Upper lobe of left lung (tissue), 6 donors: ENCODE measurements at places on chromosomes 7 and 10. TPM values are rescaled to one million over a fixed set of nuclear protein-coding genes. Genes with fewer than 3 reads are reported as not detected.

DNA sequence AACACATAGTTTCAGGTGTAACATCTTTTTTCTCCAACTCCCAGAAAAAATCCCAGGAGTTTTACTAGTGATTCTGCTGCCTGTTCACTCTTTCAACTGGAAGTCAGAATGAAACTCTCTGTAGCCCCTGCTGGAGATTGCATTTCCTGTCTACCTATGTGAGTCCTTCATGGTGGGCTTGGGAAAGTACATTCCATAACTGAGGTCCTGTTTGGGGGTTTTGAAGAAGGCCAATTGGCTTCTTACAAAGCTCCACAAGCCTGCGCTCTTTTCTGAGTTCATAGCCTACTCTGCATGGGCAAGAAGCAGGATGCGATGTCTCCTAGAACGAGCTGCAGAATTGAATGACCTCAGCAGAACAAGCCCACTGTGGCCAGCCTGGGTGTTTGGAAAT lies 86.7 kb downstream of the LYZL2 start:
- H3K4me3 ChIP-seq = no peak overlapping the region
- no peaks in the 10 kb centered on the region for H3K36me3 ChIP-seq
- no peaks in the 10 kb centered on the region for H3K27me3 ChIP-seq
- no peak for DNase-seq
- peak overlapping the region; percentile 73 for H3K27ac ChIP-seq

Gene SH2B2
- 6.3 TPM for total RNA-seq

- no peaks in the 10 kb centered on the region for H3K4me1 ChIP-seq
- DNase-seq = no peak
- H3K27ac ChIP-seq = no peak overlapping the region
- H3K4me3 ChIP-seq = no peak overlapping the region
- H3K27me3 ChIP-seq = no peaks in the 10 kb centered on the region
Measured at GRCh38 chr10:52517012-52517411, 202.9 kb downstream of the DKK1 start.

Gene NKX2-3
- total RNA-seq = not detected

DNA sequence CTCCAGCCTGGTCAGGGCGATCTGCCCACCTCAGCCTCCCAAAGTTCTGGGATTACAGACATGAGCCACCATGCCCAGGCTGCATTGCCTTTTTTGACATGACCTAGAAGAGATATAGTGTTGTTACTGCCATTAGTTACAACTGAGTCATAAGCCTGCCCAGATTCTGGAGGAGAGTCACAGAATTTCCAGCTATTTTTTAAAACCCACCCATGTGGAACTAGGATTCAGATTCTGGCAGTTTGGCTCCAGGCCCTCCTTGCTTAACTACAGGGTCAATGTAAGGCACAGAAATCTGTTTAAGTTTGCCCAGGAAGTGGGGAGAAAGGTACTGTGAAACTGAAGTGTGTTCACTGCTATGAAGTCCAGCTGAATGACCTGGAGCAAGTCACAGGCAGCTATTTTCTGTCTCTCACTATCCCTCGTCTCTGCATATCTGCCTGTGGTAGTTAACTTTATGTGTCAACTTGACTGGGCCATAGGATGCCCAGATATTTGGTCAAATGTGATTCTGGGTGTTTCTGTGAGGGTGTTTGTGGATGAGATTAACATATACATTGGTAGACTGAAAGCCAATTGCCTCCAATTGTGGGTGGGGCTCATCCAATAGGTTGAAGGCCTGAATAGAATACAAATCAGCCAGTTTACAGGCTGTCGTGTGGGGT lies 8.4 kb upstream of the MARVELD1 start:
- H3K36me3 ChIP-seq = no peaks in the 10 kb centered on the region
- H3K4me1 ChIP-seq = peaks cover 13% of the 10 kb centered on the region
- H3K4me3 ChIP-seq = no peak overlapping the region
- H3K27me3 ChIP-seq = no peaks in the 10 kb centered on the region

GRCh38 chr7:148340438-148341280 lies 249.9 kb upstream of the C7orf33 start:
- H3K27me3 ChIP-seq = no peaks in the 10 kb centered on the region
- no peak overlapping the region for H3K4me3 ChIP-seq
- H3K36me3 ChIP-seq = no peaks in the 10 kb centered on the region
- no peaks in the 10 kb centered on the region for H3K4me1 ChIP-seq
- DNase-seq = no peak

- no peaks in the 10 kb centered on the region for H3K36me3 ChIP-seq
- H3K27ac ChIP-seq = no peak overlapping the region
- no peak for DNase-seq
- no peaks in the 10 kb centered on the region for H3K4me1 ChIP-seq
- H3K27me3 ChIP-seq = no peaks in the 10 kb centered on the region
Measured at GRCh38 chr10:117419921-117420320, 44.7 kb upstream of the PDZD8 start.

GRCh38 chr10:65793738-65794425 lies 1132.0 kb upstream of the LRRTM3 start:
- DNase-seq = peak; percentile 59
- peaks cover 7% of the 10 kb centered on the region for H3K4me1 ChIP-seq
- no peaks in the 10 kb centered on the region for H3K27me3 ChIP-seq
- H3K36me3 ChIP-seq = no peaks in the 10 kb centered on the region
- H3K27ac ChIP-seq = no peak overlapping the region
- H3K4me3 ChIP-seq = no peak overlapping the region

Gene EIF4EBP2
- total RNA-seq = 36.3 TPM

DNA sequence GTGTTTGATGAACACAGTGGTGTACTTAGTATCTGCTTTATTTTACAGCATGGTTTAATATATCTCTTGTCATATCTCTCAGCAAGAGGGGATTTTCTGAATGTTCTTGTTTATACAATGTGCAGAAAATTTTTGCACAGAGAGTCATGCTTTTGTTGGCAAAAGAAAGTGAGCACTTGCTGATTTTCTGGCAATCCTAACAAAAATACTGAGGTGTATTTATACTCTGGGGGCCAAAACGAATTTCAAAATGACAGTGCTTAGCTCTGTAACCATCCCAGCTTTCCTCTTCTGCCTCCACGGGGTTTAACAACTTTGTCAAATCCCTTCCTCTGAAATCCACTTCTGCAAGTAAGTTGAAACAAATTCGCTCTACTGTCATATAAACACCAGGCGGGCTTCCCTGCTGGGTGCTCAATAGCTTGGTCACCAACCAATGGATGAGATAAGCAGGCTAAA lies 169.2 kb downstream of the NOC3L start:
- H3K4me3 ChIP-seq = no peak overlapping the region
- H3K36me3 ChIP-seq = no peaks in the 10 kb centered on the region
- no peaks in the 10 kb centered on the region for H3K27me3 ChIP-seq
- no peak overlapping the region for H3K27ac ChIP-seq

DNA sequence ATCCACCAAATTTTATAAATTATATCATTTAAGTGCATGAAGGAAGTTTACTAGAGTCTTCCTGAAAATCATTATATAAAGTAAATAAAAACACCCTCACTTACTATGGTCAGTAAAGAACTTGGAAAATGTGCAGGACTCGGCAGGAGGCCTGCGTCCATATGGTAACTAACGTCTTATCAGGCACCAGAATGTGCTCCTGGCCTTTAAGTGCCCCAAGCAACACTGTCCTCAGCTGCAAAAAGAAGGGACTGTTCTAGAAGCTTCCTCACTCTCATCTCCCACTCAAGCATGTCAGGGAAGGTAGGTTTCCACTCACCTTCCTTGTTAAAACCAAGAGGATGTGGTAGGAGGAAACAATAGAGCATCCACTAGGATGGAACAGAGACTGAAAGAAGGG lies 11.3 kb downstream of the SFMBT2 start:
- H3K4me3 ChIP-seq = no peak overlapping the region
- no peaks in the 10 kb centered on the region for H3K27me3 ChIP-seq
- H3K36me3 ChIP-seq = no peaks in the 10 kb centered on the region
- H3K27ac ChIP-seq = no peak overlapping the region
- no peak for DNase-seq

DNA sequence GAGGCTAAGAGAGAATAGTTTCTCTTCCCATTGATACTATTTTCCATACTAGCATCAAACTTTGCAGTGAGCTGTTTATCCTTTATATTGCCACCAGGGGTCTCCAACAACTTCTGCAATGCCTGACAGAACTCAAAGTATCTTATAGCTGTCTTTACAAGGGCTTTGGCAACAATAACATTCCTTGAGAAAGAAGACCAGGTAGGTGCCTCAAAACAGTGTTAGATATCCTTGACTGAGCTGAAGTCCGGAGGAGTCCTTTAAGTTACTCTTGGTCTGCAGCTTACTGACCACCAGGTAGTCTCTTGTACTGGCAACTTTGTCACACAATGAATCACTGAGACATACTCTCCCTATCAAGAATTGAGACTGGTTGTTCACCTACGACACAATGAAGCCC lies 30.0 kb upstream of the TES start:
- no peak overlapping the region for H3K27ac ChIP-seq
- DNase-seq = no peak
- no peaks in the 10 kb centered on the region for H3K27me3 ChIP-seq
- H3K36me3 ChIP-seq = no peaks in the 10 kb centered on the region

GRCh38 chr10:94991243-94991888 lies 52.9 kb downstream of the CYP2C9 start:
- no peaks in the 10 kb centered on the region for H3K4me1 ChIP-seq
- H3K36me3 ChIP-seq = no peaks in the 10 kb centered on the region
- H3K4me3 ChIP-seq = no peak overlapping the region
- no peak for DNase-seq

GRCh38 chr7:167090-167855 lies 25.1 kb upstream of the FAM20C start:
- no peak overlapping the region for H3K4me3 ChIP-seq
- H3K4me1 ChIP-seq = no peaks in the 10 kb centered on the region
- H3K27ac ChIP-seq = peak overlapping the region; percentile 18
- H3K36me3 ChIP-seq = no peaks in the 10 kb centered on the region
- DNase-seq = peak; percentile 48
